ENCODE measurements at places on chromosomes 7 and 10.

DNA sequence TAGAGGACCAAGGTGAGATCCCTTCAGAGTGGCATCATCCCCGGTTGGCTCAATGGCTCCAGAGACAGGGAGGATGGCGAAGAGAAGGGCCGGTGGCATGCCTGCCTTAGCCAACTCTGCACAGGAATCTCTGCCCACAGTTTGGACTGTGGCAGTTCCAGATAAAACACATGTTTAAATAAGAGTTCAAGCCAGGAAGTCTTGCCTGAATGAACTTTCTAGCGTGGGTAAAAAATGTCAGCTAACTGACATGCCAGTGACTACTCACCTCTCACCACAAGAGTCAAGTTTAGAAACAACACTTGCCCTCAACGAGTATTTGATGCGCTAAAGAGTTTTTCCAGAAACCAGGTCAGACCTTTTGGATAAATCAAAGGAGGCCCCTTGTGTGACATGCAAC lies 3.0 kb downstream of the NOD1 start:
- no peak for DNase-seq

- DNase-seq = no peak
Measured at GRCh38 chr7:47766126-47766525, 182.1 kb downstream of the PKD1L1 start.

DNA sequence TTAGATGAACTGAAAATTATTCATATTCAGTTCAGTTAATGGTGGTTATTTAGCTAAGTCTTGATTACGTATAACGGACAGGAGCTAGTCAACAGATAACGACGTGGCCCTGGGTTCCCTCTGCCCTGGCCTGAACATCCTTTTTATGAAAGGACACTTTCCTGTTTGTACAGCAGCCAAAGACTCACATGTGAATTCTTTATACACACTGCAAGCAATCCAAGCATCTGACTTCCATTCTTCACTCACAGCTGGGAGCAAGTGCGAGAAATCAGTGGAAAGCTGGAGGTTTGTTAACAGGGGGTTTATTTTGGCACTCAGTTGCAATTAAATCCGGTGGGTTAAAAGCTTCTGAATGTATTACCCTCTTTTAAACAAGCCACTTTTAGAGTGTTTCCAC lies 148.1 kb upstream of the GDF10 start:
- DNase-seq = no peak

DNA sequence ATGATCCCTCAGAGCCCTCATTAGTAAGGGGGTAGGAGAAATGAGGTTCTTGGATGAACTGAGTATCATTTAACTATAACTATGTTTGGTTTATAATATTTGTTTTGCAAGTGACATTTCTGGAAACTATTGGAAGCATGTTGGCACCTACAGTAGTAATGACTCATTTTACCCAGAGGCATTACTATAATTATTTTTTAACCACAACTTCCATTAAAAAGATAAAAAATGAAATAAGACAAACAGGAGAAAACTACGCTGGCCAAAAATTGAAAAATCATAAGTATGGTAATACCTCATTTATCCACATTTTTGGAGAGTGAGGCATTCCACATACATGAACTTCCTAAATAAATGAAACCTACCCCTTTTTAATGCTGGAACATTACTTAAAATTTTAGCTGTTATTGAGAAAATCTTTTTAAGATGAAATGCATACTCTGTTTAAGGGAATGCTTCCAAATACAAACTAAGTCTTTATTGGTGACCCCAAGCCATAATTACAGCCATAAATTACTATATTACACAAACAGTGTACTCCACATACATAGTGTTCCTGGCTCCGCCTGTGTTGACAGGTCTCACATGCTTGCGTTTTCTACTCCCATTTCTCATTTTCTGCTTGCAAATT lies 84.6 kb upstream of the CAPZA2 start:
- peak; percentile 18 for DNase-seq

GRCh38 chr7:91894781-91895480 lies 14.4 kb upstream of the MTERF1 start:
- no peak for DNase-seq

- DNase-seq = no peak
Measured at GRCh38 chr10:71204746-71205145, 7.6 kb upstream of the UNC5B start.

DNA sequence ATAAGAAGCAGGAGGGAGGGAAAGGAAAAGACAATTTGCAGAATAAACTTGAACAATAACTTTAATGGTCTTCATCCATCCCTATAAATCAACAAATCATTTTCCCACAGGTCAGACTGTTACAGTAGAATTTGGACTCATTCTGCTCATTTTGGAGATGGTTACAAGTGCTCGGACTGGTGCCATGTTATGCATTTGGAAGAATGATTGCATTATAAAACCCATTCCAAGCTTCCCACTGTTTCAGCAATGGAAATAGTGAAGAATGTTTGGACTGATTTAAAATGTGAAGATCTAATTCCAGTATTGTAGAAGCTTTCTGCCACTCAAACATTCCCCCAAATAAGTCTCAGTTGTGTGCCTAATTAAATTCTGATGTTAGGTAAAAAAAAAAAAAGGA lies 99.7 kb upstream of the ZEB1 start:
- no peak for DNase-seq

DNA sequence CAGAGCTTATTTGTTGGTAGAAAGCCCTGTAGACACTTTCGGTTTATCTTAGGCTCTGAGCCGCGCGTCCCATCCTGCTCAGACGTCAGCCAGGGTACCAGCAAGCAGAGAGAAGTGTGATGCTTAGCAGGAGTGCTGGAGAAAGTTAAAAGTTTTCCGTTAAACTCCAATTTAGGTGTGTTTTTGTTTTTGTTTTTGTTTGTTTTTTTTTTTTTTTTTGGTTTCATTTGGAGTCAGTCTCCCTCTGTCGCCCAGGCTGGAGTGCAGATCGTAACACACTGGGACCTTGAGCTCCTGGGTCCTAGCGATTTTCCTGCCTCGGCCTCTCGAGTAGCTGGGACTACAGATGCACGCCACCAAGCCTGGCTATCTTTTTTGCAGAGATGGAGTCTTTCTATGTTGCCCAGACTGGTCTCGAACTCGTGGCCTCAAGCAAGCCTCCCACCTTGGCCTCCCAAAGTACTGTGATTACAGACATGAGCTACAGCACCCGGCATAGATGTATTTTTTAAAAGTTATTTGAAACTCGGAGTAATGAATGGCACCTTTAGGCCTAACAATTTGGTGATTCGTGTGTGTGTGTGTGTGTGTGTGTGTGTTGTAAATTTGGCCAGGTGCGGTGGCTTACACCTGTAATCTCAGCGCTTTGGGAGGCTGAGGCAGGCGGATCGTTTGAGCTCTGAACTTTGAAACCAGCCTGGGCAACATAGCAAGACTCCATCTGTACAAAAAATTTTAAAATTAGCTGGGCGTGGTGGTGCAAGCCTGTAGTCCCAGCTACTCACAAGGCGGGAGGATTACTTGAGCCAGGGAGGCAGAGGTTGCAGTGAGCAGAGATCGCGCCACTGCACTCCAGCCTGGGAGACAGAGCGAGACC lies 1.3 kb upstream of the HIP1 start:
- DNase-seq = no peak

GRCh38 chr10:9294865-9295264 lies 1240.4 kb downstream of the GATA3 start:
- DNase-seq = no peak

- DNase-seq = no peak
Measured at GRCh38 chr7:46259947-46260346, 338.9 kb upstream of the IGFBP3 start.

DNA sequence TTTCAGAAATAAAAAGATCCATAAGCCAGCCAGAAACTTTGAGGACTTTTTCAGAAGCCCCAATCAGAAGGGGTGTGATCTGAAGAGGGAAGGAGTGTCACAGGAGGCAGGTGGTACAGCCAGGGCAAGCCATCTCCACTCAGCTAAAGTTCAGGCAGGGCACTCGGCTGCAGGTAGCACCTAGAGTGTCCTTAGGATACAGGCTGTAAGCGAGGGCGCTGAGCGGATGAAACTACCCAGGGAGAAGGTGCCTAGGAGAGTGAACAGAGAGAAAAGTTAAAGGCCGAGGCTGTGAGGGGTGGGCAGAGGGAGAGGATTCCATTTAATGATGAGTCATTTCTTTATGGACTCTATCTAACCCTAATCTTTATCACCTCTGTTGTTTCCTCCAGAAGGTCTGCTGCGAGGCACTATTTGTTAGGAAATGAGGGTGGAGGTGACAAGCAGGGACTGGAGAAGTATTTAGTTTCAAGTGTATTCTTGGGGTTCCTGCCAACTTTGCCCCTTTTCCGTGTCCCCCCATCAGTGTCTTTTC lies 29.8 kb upstream of the ZCCHC24 start:
- DNase-seq = no peak

DNA sequence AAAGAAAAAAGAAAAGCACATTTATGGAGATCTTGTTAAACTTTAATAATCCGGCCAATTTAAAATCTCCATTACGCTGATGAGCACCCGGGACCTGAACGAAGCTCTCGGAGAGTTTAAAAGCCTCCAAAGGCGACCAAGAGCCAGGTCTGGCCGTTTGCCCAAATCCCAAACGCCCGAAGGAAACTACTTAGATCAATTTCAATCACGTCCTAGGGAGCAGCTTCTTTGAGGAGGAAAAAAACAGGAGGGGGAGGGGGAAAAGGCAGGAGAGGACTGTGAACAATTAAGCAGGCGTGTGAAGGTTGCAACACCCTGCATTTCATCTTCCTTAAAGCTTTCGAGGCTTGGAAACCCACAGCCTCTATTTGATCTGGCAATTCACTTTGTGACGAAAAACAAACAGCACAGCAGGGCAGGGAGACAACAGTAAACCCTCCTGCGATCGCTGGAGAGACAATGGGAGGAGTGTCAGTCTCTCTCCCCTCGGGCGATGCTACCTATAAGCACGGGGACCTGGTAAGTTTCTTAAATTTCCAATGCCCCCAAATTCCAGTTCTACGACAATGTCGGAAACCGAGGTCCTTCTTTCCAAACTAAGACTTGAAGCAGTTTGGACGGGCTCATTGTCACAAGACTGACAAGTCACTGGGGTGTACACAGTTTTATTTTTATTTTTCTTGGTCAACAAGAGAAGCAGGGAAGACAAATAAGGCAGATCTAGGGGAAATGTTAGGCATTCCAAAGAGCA lies 1.2 kb downstream of the KLF6 start:
- DNase-seq = peak; percentile 84

GRCh38 chr10:103333934-103334520 lies 16.9 kb downstream of the PCGF6 start:
- DNase-seq = no peak

GRCh38 chr7:36653008-36653662 lies 71.2 kb downstream of the AOAH start:
- DNase-seq = no peak

GRCh38 chr10:58625070-58625469 lies 112.4 kb downstream of the BICC1 start:
- DNase-seq = no peak

DNA sequence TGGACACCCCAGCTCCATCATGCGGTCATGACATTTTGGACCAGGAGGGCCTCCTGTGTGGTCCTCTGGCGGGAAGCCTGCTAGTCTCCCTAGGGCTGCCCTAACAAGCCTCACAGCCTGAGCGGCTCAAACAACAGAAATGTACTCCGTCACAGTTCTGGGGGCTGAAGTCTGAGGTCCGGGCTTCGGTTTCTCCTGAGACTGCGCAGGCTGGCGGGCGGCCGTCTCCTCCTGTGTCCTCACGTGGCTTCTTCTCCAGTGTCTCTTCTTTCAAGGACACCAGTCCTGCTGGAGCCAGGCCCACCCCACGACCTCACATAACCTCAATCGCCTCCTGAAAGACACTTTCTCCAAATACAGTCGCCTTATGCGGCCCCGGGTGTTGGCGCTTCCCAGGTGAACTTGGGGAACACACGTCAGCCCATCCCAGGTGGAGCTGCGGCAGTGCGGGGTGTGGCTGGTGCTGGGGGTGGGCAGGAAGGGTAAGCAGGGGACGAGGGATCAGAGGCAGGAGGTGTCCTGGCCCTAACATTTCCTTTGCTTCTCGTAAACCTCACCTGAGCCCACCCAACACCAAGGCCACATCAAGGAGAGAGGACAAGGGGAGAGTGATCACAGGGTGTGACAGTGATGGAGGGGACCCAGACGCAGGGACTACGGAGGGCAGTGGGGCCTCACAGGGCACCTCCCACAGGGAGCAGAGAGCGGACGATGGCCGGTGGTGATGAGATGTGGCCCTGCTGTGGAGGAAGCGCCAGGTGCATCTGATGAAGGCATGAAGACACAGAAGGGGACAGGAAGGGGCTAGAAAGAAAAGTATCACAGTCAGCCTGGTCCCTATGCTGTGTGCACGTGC lies 580.6 kb downstream of the PTPRN2 start:
- no peak for DNase-seq

DNA sequence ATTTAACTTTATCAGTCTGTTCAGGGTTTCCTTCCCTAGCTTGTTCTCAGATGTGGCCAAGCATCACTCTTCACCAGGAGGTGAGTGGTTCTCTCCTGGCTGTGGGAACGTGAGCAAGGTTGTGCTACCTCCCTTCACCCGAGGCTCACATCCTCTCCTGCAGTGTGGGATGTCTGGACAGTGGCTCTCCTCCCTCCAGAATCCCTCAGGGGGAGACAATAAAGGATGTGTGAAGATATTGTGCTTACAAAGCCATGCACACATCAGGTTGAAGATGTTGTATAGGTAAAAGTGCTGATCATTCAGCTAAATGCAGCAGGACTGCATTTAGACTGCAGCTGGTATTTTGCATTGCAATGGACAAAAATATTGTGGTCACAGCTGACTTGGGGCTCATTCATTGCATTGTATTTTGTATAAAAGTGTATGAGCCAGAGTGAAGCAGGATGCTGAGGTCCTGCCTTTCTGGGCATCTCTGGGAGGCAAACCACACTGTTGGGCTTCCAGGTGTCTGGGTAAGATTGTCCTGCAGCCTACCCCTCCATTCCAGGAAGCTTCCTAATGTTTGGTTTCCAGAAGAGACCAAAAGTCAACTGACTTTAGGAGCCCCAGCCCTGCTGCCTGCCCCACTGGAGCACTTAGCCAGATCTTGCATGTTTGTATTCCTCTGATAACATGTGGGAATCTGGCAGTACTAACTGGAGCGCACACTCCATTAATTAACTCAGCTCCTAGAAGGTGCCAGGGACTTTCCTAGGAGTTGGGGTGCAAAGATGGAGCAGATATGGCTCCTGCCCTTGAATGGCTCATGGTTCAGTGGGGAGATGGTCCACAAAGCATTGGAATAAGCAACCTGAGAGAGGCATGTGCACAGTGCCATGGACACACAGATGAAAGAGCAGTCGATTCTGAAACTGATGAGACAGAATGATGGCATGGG lies 292.5 kb upstream of the ZNF32 start:
- DNase-seq = no peak

- no peak for DNase-seq
Measured at GRCh38 chr7:12351843-12352242, 51.8 kb downstream of the VWDE start.

DNA sequence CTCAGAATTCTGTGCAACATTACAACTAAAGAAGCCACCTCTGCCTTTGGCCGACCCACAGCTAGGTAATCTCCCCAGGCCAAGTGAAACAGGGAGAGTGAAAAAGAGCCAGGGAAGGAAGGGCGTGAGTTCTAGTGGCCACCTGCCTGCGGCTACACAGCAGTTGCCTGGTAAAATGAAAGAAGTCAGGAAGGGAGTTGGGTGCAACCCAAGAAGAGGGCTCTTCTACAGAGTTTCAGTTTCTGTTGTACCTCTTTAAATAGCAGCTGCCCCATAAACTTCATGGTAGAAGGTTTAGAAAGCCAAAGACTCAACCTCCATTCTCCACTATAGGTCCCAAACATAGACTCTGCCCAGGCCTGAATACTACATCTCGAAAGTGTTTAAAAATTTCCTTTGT lies 76.2 kb upstream of the TMEM168 start:
- DNase-seq = no peak
